ENCODE measurements at places on chromosomes 1 and 21. TPM values are rescaled to one million over a fixed set of nuclear protein-coding genes. Genes with fewer than 3 reads are reported as not detected.

DTL gene
- 19.0 TPM for total RNA-seq

LCE1B gene
- total RNA-seq, result not detected

SLC6A9 gene
- 12.9 TPM for total RNA-seq

GMEB1 gene
- total RNA-seq, result 7.0 TPM

SEC22B gene
- 27.1 TPM for total RNA-seq

CLCA1 gene
- not detected for total RNA-seq

DNA sequence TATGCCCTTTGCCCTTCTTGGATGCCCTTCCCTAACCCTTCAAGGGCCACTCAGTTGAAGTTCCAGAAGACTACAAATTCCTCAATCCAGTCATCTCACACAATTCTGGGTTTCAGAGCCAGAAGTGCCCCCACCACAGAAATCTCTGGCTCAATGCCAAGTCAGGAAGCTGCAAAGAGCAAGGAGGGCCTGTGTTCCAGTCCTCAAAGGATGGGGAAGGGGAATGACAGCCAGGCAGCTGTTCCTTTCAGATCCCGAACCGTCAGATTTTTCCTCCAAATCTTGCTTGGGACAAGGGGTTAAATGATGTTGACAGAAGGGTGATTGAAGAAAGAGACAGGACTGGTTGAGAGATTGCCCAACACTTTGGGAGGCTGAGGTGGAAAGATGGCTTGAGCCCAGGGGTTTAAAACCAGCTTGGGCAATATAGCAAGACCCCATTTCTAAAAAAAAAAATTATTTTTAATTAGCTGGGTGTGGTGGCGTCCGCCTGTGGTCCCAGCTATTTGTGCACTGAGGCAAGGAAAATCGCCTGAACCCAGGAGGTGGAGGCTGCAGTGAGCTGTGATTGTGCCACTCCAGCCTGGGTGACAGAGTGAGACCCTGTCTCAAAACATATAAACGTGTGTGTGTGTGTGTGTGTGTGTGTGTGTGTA is 716 bp upstream of the HPDL start:
- DNase-seq, result no peak

GRCh38 chr1:100721526-100722207 is 2.1 kb downstream of the VCAM1 start:
- no peak for DNase-seq

DNA sequence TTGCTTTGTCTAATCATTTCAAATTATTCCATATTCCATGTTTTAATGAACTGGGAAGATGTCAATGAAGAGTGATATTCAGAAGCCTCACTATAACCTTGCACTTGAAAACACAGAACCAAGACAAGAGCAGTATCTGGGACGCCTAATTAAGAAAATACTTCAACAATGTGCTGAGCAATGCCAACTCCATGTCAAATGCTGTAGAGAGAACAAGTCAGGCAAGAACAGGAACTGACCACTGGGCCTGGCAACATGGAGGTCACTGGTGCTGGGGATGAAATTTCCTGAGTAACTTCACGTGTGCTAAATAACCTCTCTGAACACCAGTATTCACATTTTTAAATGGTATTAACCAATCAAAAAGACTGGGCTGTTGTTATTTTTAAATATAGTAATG is 22.8 kb downstream of the HEATR1 start:
- DNase-seq, result no peak

GRCh38 chr1:89550995-89551394 is 26.4 kb downstream of the LRRC8B start:
- no peak for DNase-seq

GRCh38 chr21:26846036-26846931 is 1.1 kb upstream of the ADAMTS1 start:
- no peak for DNase-seq

DNA sequence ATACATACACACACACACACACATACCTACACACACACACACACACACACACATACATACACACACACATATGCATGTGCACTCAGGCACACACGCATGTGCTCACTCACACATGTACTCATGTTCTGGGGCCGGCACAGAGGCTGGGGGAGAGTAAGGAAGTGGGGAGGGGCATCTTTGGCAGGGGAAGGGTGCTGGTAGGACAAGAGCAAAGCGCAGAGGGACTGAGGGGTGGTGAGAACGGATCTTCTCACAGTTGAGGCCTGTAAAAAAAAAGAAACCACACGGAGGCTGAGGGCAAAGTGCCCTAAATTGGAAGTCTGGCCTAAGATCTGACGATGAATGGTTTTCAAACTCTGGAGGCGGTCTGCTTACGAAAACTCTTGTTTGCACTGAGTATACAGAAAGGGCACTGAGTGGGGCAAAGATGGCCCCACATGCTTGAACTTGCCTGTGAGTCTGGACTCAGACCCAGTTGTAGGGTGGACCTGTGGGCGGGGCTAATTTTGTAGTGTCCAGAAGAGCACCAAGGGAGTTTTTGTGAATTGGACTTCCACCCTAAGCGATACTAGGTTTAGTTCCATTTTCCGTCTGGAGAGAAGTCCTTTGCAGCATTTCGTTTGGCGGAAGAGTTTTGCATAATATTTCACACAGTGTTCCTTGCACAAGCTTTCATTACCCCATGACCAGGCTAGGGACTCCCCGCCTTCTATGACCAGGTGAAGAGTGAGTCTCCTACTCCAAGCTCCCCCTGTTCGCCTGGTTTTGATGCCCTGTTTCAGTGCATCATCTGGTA is 79.3 kb upstream of the LYST start:
- DNase-seq, result no peak

DNA sequence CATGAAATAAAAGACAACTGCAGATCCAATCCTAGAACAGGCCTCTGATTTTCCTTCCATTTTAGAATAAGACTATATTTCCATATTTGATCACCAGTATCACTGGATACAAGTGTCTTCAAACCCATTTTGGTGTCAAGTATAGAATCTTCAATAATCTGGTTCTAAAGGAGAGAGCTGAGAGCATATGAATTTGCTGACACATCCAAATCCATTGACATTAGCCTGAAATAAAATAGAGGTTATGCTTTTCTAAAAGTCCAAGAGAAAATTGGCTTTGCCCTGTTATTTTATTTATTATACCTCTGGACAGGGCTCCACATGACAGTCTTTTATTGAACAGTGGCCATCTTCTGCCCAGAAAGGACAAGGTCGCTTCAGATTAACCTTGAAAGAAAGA is 28.6 kb downstream of the ERO1B start:
- DNase-seq, result no peak

DNA sequence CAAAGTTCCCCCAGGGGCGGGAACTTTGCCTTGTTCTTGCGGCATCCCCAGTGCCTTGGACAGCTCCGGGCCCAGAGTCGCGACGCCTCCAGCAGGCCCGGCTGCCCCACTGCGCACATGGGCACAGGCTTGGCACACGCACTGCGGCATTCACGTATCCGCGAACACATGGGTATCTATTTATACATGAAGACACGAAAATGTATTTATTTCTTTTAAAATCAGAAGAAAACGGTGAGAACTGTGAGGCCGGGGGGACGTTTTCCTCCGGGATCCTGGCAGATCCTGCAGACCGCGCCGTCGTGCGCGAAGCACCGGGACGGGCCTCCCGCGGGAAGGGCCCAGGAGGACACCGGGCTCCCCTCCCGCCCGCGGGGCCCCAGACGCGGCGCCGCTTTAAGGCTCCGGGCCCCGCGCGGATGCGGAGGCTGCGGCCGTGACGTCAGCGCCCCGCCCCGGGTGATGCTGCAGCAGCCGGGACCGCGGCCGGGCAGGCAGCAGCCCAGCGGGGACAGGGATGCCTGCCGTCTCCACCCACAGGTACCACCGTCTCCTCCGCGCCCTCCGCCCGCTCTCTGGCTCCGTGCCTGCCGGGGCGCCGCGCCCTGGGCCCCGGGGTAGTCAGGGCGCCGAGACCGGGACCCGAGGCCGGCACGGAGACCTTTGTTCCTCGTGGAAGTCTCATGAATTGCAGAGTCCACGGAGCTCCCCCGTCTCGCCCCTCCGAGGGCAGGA is at the start of gene SLC45A1:
SLC45A1 (plus strand) TSS at position 468 of the 735 bp plus-strand sequence. CDS start 6,216 bp downstream, outside the sequence.
- DNase-seq, result peak; percentile 29

- peak; percentile 47 for DNase-seq
Observed at GRCh38 chr21:36422279-36423098, 37.3 kb downstream of the CHAF1B start.

- DNase-seq, result no peak
Observed at GRCh38 chr1:220153147-220153546, 59.2 kb downstream of the IARS2 start.

- DNase-seq, result no peak
Observed at GRCh38 chr1:153347856-153348255, 785 bp downstream of the PGLYRP4 start.

- DNase-seq, result no peak
Observed at GRCh38 chr1:234582186-234582585, 27.8 kb downstream of the IRF2BP2 start.

Data from NCI-H460 (cell line).